ENCODE measurements at places on chromosomes 2 and 18.

DNA sequence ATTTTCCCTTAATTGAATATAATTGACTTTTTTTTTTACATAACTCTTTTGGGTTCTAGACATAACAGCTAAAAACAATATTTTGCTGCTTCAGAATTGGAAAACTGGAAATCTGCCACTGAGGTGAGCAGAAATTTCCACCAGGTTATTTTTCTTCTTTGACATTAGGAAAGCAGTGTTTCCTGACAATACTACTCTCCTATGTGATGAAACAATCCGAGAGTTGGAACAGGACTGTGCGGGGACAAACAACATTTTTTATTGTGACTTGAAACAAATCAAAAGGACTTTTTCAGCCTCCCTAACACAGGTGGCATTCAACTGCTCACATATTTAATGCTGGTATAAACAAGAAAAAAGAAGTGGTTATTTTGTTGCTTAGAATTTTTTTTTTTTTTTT lies 237.2 kb downstream of the RNF152 start:
- DNase-seq, result no peak

DNA sequence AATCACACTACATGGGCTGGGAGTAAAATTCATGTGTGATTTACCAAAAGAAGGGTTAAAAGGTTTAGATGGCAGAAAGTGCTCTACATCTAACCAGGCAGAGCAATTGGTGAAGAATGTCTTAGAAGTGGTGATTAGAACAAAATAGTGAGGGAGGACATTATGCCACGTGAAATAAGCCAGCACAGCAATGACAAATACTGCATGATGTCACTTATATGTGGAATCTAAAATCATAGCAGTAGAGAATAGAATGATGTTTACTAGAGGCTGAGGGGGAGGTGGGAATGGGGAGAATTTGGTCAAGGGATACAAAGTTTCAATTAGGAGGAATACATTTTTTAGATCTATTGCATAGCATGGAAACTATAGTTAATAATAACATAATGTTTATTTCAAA lies 253.3 kb downstream of the KCNS3 start:
- no peak for DNase-seq

DNA sequence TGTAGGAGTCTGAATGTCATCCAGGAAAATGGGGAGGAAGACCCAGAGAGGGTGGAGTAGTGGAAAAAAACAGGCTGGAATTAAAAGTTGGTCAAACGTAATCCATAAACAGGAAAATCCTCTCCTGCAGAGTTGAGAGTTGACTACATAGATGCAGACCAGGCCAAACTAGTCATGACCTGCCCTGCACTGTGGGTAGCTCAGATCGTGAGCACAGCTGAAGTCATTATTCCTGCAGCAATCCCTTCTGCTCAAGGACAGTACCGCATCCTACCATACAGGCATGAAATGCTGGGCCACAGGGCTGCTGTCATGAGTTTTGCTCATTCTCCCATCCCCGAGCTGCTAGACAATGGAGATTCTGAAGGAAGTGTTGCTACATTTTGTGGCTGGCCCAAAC lies 352.2 kb downstream of the EN1 start:
- no peak for DNase-seq

GRCh38 chr2:62774555-62775366 lies 69.2 kb downstream of the EHBP1 start:
- DNase-seq, result no peak

DNA sequence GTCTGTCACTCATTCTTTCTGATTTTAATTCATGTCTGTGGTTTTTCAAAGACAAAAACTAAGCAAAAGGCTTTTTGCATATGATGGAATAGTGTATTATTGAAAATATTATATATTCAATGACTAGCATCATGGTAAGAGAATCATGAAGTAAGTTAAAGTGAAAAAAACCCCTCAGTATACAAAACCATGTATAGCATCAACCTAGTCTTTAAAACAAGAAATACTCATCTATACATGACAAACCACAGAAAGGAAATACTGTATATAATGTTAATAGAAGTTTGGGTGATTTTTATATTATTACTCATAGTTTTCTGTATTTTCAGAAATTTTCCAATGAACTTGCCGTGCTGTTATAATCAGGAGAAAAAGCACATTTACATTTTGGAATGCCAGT lies 38.0 kb upstream of the ODC1 start:
- no peak for DNase-seq

GRCh38 chr2:48227617-48228344 lies 302.2 kb upstream of the STON1 start:
- DNase-seq, result no peak

DNA sequence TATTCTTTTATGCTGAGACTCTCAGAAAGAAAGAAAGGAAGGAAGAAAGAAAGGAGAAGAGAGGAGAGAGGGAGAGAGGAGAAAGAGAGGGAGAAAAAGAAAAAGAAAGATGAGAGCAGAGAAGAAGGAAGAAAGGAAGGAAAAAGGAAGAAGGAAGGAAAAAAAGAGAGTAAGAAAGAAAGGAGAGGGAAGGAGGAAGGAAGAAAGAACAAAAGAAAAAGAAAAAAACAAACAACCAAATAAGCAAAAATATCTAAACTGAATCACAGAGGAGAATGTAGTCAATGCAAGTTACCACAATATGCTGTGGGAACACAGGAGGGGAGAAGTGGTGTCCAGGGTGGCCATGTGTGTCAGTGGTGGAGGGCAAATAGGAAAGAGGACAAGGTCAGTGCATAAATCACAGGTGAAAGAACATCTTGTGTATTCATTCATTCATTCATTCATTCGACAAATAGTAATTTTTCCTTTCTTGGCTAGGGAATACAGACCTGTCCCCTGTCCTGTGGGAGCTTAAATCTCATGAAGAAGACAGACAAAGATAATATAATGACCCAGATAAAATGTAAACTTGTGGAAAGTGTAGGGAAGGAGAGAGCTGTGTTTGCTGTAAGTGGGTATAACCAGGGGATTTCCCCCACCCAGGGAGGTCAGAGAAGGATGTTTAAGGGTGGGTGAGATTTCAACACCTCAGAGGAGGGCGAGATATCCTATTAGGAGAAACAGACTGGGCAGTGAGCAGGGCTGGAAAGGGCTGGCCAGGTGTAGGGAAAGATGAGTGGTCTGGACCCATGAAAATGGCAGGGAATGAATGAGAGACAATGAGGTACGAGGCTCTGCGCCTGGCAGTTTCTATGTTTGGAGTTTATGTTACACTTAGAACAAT lies 50.7 kb downstream of the IL1R2 start:
- no peak for DNase-seq

DNA sequence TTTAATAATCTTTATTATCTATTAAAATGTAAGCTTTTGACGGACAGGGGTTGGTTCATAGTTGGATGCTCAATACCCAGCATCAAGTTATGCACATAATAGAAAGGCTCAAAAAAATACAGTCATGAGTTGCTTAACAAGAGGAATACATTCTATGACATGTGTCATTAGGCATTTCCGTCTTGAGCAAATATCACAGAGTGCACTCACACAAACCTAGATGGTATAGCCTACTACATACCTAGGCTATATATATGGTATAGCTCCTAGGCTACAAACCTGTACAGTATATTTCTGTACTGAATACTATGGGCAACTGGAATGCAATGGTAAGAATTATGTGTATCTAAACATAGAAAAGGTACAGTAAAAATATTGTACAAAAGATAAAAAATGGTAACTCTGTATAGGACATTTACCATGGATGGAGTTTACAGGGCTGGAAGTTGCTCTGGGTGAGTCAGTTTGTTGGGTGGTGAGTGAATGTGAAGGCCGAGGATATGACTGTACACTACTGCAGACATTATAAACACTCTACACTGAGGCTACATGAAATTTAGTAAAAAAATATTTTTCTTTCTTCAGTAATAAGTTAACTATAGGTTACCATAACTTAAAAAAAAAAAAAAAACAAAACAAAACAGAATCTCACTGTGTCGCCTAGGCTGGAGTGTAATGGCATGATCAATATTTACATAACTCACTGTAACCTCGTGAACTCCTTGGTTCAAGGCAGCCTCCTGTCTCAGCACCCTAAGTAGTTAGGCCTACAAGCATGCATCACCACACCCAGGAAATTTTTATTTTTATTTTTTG lies 201.2 kb downstream of the NBAS start:
- no peak for DNase-seq

GRCh38 chr2:148913492-148913891 lies 38.5 kb downstream of the KIF5C start:
- DNase-seq, result no peak

- no peak for DNase-seq
Measured at GRCh38 chr2:33929467-33929866, 330.4 kb upstream of the FAM98A start.

- DNase-seq, result no peak
Measured at GRCh38 chr2:202203348-202203747, 35.0 kb downstream of the SUMO1 start.

GRCh38 chr2:231701456-231702373 lies 6.6 kb upstream of the PTMA start:
- no peak for DNase-seq

- no peak for DNase-seq
Measured at GRCh38 chr2:176137252-176137580, 7.7 kb downstream of the HOXD8 start.

- no peak for DNase-seq
Measured at GRCh38 chr2:55590810-55591440, 26.5 kb downstream of the PPP4R3B start.

- no peak for DNase-seq
Measured at GRCh38 chr2:63049970-63050333, 678 bp upstream of the OTX1 start.

DNA sequence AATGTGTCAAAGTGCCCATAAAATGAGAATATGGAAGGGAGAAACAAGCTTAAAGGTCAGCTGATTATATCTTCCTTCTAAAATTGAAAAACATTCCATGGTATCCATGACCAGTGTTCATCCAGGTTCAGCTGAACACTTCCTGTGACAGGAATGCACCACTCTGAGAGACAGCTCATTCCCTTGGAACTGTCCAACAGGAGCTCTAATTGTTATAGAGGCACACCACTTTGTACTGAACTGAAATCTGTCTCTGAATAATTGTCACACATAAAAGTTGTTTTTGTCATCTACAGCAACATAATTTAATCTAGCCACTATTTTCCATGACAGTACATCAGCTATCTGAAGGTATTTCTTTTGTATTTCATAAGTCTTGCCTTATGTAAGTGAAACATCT lies 195.9 kb upstream of the ZNF804A start:
- no peak for DNase-seq

DNA sequence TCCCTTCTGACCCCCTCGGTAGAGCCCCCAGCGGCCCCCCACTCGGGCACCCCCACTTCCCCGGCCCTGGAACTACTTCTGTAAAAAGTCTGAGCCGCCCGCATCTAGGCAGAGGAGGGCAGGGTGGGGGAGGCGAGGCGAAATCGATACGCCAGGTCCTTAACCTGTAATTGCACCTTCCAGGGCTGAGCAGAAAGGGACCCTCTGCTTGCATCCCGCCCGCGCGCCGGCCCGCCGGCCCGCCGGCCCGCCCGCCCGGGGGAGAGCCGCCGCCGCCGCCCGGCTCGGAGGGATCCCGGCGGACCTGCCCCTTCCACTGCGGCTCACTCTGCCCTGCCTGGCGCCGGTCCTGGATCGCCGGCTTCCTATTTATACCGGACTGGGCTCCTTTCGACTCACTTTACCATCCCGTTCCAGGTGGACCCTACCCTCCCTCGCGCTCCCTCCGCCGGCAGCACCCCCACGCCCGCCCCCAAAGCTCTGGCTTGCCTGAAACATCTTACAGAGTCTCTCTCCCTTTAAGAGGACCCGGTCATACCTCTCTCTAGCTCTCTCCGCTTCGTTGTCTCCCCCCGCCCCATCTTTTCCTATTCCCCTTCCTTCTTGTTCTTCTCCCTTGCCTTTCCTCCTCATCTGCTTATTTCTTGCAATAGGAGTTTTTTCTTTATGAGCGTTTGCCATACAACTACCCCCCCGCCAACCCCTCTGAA lies 797 bp downstream of the KLHL14 start:
- no peak for DNase-seq

- no peak for DNase-seq
Measured at GRCh38 chr2:160264308-160264707, 64.2 kb upstream of the ITGB6 start.

DNA sequence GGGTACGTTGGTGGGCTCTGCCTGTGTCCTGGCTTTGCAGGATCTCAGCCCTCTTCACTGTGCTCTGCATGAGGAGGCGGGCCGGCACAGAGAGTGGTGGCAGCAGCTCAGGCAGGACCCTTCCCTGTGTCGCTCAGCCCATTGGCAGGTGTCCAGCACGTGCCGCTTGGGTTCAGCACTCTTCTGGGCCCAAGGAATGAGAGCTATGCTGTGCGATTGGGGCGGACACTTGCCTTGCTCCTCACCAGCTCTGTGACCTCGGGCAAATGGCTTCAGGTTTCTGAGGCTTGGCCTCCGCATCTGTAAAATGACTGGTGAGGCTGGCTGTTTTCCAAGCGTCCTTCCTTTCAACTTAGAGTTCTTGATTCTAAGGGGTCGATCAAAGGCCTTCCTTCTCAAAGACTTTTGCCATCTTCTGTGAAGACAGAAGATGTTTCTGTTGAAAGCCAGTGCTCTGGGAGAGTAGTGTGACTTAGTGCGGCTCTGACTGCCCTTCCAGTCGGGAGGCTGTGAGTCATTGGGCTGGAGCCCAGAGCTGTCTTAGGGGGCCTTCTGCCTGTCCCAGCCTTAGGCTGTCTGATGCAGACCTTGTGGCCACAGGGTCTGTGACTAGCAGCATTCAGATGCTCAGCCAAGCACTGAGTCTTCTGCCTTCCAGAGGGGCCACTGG lies 35.6 kb downstream of the GLI2 start:
- no peak for DNase-seq

- no peak for DNase-seq
Measured at GRCh38 chr2:144515696-144516410, 4.1 kb downstream of the ZEB2 start.

DNA sequence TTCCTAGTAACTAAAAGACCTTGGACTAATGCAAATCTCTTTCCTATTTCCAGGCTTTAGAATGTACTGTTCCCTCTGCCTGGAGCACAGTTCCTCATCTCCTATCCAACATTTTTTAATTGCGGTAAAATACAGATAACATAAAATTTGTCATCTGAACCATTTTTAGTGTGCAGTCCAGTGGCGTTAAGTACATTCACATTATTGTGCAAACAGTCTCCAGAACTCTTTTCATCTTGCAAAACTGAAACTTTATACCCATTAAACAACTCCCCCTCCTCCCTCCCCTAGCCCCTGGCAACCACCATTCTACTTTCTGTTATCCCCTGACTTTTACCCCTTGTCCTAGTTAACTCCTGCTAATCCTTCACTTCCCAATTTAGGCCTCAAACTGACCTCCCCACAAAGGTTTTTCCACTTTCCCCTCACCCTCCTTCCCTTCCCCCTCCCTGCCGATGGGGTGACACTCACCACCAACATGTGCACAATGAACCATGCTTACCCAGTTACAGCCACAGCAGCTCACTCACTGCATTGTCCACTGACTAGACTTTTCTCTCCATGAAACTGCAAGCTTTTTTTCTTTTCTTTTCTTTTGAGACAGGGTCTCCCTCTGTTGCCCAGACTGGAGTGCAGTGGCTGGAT lies 54.8 kb downstream of the KIAA2012 start:
- DNase-seq, result no peak

DNA sequence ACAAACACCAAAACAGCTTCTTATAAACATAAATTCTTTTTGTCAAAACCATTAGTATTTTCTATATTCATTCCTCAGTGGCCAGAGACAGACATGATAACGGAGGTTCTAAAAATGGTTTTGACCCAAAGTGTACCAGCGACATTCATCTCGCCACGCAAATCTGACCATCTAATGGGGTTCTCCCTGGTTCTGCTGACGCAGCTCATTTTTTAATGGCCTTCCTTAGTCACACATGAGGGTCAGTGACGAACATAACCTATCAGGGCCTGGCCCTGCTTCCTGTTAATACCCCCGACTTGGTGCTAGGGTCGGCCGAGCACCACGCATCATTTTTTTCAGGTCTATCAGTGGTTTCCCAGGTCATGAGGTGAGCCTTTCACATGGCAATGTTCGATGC lies 45.9 kb upstream of the ARL4C start:
- no peak for DNase-seq
